ENCODE measurements at places on chromosomes 2 and 18. TPM values are rescaled to one million over a fixed set of nuclear protein-coding genes. Genes with fewer than 3 reads are reported as not detected.

DNA sequence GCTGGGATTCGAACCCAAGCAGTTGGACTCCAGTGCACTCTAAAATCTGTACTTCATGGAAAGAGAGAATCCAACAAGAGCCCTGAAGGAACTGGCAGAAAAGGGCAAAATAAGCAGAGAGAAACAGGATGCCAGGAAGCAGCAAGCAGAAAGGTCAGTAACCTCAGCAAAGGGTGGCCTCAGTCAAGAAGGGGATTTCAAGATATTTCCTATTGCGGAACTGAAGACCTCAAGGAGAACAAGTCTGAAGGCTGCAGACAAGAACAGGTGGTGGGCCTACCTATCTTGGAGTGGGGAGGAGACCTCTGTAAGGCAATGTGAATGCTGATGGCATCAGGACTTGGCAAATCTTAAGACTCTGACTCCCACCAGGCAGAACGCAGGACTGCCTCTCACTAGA lies 20.1 kb upstream of the MREG start:
- no peak for DNase-seq

DNA sequence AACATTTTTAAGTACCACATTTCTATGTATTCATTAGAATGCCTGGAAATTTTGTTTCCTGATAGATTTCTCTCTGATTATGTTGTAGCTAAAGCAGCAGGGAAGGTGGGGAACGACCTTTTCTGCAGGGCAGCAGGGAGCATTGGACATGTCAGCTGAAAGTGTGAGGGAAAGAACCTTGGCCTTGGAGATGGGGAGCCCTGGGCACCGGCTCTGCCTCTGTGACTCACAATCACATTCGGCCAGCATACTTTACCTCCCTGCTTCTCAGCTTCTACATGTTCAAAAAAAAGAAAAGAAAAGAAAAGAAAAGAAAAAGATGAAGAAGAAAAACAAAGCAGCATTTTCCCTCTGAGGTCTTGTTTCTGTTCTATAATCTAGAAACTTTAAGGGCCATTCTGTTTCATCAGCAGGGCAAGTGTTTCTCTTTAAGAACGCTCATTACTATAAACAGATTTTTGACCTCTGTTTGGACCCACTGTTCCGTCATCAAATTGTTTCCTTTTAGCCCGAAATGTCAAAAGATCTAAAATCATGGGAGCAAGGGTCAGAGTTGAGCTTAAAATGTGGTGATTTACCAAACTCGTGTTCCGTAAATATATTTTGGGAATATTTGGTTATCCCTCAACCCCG lies 27.9 kb downstream of the SETBP1 start:
- DNase-seq, result no peak

The FZD7 gene
- 0.75 TPM for total RNA-seq

DNA sequence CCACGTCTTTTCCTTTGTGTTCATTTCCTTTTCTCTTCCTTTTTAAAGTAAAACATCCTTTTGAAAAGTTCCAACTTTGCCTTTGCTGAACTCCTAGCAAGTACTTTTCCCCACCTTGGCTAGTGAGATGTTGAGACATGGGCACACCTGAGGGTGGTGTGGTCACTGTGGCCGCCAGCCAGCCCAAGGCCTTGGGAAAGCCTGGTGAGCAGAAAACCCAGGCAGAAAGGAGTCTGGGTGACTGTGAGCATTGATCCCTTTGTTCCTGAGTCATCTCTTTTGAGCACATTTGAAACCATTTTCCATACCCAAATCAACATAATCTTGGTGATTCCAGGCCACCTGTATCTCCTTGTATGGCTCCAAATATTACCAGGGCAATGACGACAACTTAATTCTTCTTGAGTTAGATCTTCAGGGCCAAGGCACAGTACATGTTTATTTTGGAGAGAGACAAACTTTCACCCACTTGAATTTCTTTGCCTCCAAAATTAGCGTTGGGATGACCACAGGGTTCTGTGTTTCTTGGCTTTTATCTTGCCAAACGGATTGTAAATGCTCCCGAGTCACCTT lies 14.5 kb downstream of the EPAS1 start:
- no peak for DNase-seq

DNA sequence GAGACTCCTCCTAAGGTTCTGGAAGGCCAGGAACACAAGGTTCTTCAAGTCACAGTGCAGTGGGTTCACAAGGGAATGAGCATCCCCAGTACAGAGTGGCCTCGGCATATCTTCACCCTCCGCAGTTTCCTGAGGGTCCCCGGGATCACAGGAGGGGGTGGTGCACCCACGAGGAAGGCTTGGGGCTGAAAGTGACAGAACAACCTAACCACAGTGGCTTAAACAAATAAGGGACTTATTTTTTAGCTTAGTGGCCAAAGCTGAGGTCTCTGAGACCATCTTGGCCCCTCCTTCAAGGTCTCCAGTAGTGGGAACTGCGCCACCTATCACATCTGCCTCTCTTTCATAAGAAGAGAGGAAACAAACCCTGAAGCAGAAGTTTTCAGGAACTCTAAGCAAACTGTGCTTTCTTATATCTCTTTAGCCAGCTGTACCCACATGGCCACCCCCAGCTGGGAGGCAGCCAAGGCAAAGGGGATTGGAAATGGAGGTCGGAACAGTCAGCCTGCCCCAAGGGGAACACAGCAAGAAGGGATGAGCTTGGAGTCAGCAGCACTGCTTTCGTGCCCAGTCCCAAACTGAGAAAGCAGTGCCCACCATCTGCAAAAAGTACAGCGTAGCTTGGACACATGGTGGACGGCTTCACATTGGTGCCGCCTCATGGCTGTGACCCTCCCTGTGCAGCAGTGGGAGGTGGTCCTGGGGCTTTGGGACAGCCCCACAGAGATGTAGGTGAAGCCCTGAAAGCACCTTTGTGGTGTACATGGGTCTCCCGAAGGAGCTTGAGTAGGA lies 260.0 kb upstream of the ID2 start:
- DNase-seq, result no peak

GRCh38 chr2:147696426-147696825 lies 148.4 kb upstream of the ACVR2A start:
- no peak for DNase-seq

GRCh38 chr2:239897596-239898235 lies 127.4 kb downstream of the NDUFA10 start:
- no peak for DNase-seq

The SNTG2 gene
- 1.7 TPM for total RNA-seq

DNA sequence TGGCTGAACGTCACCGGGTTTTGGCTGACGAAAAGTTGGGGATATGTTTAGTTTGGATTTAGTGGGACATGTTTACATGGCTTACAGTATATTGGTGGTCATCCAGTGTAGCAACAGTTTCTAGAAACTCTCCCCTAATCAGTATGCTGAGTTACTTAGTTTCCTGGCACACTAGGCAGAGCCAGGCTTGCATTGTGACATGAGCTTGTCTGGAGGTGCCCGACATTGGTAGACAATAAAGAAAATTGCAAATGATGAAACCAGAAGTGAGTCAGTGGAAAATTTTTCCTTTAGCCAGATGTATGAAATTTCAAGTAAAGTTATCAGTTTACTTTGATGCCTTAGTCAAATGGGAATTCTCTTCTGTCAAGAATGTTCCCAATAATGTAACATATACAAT lies 276.1 kb downstream of the RDH14 start:
- no peak for DNase-seq

- no peak for DNase-seq
Measured at GRCh38 chr2:61247204-61247812, 85.3 kb downstream of the C2orf74 start.

The LONRF2 gene
- total RNA-seq, result 0.20 TPM

GRCh38 chr2:188518381-188518780 lies 226.7 kb downstream of the GULP1 start:
- DNase-seq, result no peak

GRCh38 chr2:9006368-9006767 lies 2.9 kb upstream of the MBOAT2 start:
- no peak for DNase-seq

The KATNAL2 gene
- 0.98 TPM for total RNA-seq

The TFPI gene
- total RNA-seq, result not detected

GRCh38 chr2:7627583-7627982 lies 710.4 kb downstream of the RNF144A start:
- DNase-seq, result no peak

DNA sequence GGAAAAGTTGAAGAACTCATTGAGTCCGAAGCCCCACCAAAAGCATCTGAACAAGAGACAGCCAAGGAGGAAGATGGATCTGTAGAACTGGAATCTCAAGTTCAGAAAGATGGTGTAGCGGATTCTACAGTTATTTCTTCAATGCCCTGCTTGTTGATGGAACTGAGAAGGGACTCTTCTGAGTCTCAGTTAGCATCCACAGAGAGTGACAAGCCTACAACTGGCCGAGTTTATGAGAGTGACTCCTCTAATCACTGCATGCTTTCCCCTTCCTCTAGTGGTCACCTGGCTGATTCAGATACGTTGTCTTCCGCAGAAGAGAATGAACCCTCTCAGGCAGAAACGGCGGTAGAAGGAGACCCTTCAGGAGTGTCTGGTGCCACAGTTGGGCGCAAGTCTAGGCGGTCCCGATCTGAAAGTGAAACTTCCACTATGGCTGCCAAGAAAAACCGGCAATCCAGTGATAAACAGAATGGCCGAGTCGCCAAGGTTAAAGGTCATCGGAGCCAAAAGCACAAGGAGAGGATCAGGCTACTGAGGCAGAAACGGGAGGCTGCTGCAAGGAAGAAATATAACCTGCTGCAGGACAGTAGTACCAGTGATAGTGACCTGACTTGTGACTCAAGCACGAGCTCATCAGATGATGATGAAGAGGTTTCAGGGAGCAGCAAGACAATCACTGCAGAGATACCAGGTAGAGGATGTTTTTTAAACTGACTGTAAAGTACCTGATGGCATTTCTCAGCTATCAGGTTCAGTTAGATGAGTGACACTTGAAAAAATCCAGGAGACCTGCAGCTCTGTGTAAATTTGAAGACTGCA lies 111.9 kb downstream of the HAUS1 start:
- DNase-seq, result no peak

- no peak for DNase-seq
Measured at GRCh38 chr2:148987286-148987685, 51.2 kb upstream of the LYPD6B start.

- no peak for DNase-seq
Measured at GRCh38 chr2:18282026-18282425, 278.4 kb downstream of the RDH14 start.

Measured in CD8-positive, alpha-beta memory T cell (primary cell).